Skin of body (tissue), 3 donors: ENCODE measurements at places on chromosomes 16 and 17. TPM values are rescaled to one million over a fixed set of nuclear protein-coding genes. Genes with fewer than 3 reads are reported as not detected.

Gene MYLK3
- total RNA-seq = 3.0 TPM

Gene TXNL4B
- total RNA-seq = 9.3 TPM

DNA sequence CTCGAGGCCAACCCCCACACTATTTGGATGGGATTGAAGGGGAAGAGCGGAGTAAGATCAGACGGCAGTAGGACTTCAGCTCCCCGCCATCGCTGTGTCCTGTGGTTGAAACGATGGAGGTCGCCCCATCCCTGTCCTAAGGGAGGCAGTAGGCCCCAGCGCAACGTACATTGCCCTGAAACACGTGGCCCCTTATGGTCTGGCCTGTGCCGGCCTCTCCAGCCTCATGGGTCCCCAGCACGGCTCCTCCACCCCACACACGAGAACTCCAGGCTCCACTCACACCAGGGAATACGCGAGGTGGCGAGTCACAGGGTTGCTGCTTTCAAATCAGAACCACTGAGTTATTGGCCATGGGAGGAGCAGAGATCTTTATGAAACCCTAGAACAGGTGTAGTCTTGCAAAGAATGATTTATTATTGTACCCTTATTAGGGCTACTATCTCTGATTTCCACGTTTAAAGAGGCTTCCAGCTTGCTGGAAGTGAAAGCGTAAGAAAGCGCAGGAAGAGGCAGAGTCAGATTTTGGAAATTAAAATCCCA is 669 bp upstream of the DCTPP1 start:
- DNase-seq = no peak

DNA sequence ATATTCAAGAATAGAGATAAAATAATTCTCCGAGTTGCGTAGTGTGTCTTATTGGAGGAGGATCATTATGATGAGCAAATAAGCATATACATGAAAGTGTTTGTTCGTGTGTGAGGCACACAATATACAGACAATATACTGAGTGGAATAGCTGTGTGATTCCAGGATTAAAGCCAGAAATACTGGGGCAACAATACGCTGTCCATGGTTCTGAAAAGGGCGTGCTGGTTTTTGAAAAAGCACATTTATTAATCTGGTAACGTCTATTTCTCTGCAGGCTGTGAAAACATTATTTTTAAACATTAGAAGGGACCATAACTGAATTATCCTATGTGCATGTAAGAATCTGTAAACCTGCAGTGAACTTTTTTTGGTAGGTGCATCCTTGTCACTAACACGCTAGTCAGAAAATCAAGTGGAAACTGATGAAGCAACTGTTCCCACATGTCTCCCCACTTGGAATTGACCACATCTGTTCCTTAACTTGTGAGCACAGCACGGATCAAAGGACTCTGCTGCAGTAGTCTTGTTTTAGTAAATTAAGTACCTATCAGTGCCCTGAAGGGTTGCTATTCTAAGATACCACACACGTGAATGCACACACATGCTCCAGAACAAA is 346.0 kb downstream of the GRIN2A start:
- peak; percentile 18 for DNase-seq

DNA sequence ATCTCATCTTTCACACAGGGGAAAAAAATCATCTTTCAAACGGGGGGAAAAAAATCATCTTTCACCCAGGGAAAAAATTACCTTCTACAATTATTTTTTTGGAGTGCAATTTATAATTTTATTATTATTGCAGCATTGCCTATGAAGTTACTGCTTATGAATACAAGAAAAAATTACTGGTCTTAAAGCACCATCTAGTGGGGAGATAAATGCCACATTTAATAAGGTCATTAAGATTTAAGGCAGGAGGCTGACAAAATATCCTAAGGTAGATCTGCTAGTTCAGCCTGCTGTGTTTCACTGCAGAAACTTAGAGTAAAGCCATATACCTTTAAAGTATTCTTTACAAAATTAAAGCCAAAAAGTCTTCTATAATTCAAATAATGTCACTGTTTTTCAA is 13.7 kb downstream of the SHCBP1 start:
- peak; percentile 24 for DNase-seq

- DNase-seq = no peak
Measured at GRCh38 chr17:71484546-71484945, 636.3 kb upstream of the SOX9 start.

DNA sequence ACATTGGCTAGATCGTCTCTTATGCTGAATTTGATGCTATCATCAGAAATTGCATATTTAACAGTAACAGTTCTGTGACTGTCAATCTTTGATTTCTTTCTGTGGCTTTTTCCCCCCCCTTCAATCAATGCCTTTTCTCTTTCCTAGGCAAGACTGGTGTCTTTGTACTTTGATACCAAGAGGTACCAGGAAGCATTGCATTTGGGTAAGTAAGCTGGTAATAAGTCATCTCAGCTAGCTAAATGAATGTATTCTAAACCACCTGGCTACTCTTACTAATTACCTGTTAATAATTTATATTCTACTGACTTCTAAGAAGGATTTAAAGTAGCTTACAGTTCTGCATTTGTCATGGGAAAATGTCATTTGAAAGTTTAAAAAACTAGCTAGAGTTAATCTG is 20.1 kb downstream of the PSMD11 start:
- no peak for DNase-seq

DNA sequence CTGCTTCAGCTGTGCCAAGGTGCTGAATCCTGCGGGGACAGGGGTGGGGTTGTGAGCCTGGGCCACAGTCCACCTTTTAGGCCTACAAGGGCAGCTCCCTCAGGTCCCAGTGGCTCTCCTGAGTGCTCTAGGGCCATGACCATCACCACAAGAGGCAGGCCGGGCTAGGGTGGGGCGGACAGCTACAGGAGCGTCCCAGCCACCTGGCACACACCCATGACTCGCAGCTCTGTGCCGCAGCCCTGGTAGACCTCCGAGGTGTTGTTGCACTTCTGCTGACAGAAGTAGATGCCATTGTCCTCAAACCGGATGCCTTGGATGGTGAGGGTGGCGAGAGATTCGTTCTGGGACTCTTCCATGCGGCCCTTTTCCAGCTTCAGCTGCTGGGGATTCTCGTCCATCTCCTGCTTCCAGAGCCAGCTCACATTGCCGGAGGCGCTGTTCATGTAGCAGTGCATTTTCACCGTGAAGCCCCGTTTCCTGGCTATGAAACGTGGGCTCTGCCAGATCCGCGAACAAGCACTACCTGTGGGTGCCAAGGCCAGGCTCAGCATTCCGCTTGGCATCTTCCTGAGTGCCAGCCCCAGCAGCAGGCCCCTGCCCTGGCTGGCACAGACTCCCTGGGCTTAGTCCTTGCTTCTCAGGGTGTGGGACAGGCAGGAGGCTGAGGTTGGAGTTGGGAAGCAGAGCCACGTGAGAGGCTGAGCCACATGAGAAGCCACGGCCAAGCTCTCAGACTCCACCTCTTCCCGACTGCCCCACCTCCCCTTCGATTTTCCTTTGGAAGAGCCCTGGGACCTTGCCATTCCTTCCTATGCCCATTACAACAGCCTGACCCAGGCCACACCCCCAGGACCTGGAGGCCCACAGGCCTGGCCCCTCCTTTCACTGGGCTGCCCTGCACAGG is 2.0 kb downstream of the CD79B start:
- no peak for DNase-seq

DNA sequence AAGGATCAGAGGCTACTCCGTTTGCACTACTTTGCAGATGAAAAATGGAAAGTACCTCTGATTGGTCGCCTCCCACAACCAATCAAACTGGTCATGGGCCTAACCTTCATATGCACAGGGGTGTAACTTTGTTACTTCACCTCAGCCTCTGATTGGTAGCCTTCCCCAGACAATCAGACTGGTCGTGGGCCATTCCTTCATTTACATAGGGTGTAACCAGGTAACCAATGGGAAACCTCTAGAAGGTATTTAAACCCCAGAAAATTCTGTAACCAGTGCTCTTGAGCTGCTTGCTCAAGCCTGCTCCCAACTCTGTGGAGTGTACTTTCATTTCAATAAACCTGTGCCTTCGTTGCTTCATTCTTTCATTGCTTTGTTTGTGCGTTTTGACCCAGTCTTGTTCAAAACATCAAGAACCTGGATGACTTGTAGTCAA is 39.2 kb upstream of the USP22 start:
- no peak for DNase-seq

DNA sequence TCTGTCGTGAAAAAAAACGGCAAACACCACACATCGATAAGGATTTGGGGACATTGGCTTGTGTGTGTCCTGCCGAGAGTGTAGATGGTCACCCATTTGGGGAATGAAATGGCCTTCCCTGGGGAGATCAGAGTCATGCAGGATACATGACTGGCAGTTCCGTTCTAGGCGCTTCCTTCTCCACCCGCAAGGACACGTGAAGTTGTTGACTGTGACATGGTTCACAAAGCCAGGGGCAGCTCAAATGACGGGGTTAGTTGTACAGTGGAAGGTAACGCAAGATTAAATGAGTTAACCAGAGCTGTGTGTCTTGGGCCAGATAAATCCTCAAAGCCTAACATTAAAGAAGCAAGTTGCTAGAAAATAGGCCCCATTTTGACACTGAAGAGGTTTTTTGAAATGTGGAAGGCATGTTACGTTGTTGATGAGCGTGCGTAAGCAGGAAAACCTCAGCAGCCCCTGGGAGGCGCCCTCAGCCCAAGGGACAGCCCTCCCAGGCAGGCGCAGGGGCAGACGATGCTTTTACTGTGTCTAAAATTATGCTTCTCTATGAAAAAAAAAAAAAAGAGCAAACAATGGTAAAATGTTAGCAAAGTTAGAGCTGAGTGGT is 35.9 kb upstream of the CHMP6 start:
- DNase-seq = no peak

DNA sequence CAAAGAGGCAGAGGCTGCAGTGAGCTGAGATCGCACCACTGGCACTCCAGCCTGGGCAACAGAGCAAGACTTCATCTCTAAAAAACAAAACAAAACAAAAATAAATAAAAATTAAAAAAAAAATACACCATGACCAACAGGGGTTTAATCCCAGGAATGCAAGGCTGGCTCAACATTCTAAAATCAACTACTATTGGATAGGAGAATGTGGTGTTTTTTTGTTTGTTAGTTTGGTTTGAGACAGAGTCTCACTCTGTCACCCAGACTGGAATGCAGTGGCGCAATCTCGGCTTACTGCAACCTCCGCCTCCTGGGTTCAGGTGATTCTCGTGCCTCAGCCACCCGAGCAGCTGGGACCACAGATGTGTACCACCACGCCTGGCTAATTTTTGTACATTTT is 19.9 kb downstream of the GFOD2 start:
- no peak for DNase-seq

DNA sequence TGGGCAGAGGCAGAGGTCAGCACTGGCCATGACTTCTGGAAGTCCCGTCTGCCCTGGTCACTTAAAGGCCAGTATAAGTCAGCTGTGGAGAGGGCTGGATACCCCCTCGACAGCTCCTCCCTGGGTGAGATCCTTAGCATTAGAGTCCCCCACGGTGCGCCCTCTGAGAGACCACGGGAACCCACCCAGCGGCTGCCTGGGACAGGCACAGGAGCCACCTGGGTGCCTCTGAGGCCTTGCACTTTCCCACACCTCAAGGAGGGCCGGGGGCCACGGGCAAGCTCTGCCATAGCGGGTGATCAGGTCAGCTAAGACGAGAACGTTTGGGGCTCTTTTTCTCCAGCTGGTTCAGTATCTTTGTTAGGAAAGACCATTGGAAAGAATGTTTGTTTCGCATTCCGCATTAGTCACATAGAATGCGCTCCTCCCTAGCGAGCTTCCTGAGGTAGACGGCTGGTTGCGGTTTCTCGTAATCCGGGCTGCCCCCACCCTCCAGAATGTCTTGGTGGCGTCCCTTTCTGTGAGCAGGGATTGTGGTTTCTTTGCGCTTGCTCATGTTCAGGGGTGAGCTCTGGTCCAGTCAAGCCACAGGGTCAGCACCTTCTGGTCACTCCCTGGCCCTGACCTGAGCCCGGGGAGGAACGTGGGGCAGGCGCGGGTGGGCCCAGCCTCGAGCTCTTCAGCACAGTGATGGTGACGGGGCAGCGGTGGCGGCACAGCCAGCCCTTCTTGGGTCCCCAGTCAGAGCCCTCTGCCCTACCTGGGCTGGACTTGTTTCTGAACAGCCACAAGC is 25.2 kb downstream of the NME3 start:
- DNase-seq = no peak
